Thoracic aorta (tissue), 2 donors: ENCODE measurements at places on chromosomes 12 and 14. TPM values are rescaled to one million over a fixed set of nuclear protein-coding genes. Genes with fewer than 3 reads are reported as not detected.

GRCh38 chr14:61929651-61930050 lies 167.4 kb downstream of the SNAPC1 start:
- no peak overlapping the region for H3K27ac ChIP-seq
- peaks cover 8% of the 10 kb centered on the region for H3K4me1 ChIP-seq
- no peak for DNase-seq
- no peaks in the 10 kb centered on the region for H3K27me3 ChIP-seq

DNA sequence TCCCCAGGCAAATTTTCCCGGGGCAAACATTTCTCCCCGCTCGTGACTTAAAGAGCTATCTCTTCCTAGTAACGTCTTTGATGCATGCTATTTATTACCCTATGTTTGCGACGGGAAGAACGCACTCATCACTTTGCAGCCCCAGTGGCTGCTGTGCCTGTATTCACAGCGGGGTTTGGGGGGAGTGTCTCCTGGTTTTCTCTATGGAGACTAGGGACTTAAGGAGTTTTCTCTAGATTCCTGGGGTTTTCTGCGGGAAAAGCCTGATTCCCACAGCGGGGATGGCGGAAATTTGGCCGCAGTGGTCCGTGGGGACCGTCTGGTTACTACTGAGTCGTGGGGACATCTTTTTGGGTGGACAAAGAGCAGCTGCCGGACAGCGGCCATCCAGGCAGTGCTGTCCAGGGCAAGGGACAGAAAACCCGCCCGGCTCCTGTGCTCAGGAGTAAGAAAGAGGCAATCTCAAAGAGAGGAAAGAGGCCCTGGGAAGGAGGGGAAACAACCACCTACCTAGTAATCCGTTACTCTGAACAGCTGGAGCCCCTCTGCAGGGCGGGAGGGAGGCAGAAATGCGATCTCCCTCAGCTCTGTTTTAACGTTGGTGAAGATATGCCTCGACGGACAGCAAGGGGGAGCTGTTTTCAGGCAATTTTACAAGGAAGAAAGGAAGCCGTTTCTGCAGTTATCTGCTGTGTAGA lies 771 bp upstream of the AVPR1A start:
- no peak overlapping the region for H3K27ac ChIP-seq
- H3K36me3 ChIP-seq: no peaks in the 10 kb centered on the region
- no peaks in the 10 kb centered on the region for H3K4me1 ChIP-seq

DNA sequence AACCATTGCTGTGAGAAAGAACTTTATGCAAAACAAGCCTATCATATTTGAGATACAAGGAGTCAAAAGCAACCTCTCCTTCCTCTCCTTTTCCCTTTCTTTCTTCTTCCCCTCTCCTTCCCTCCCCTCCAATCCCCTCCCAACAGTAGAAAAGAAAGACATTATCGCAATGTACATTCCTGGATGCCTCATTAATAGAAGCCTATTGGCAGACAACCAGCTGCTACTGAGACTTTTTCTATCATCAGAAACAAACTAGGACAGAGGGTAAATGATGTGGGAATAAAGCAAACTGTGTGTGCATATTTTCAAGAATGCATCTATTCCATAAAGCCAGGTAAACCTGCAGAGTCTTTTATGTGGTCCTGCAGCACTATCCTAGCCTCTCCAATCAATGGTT lies 237.2 kb downstream of the ITPR2 start:
- H3K27me3 ChIP-seq: no peaks in the 10 kb centered on the region
- no peaks in the 10 kb centered on the region for H3K4me1 ChIP-seq
- DNase-seq: no peak
- H3K4me3 ChIP-seq: no peak overlapping the region

GRCh38 chr12:8031872-8032241 lies 659 bp upstream of the FOXJ2 start:
- no peaks in the 10 kb centered on the region for H3K27me3 ChIP-seq
- DNase-seq: no peak
- no peaks in the 10 kb centered on the region for H3K36me3 ChIP-seq
- H3K4me1 ChIP-seq: peaks cover 28% of the 10 kb centered on the region

GRCh38 chr14:75720842-75721498 lies 59.9 kb downstream of the TTLL5 start:
- H3K36me3 ChIP-seq: peaks cover 3% of the 10 kb centered on the region
- DNase-seq: peak; percentile 60
- no peaks in the 10 kb centered on the region for H3K27me3 ChIP-seq
- H3K27ac ChIP-seq: peak overlapping the region; percentile 70
- peak overlapping the region; percentile 48 for H3K4me3 ChIP-seq

DNA sequence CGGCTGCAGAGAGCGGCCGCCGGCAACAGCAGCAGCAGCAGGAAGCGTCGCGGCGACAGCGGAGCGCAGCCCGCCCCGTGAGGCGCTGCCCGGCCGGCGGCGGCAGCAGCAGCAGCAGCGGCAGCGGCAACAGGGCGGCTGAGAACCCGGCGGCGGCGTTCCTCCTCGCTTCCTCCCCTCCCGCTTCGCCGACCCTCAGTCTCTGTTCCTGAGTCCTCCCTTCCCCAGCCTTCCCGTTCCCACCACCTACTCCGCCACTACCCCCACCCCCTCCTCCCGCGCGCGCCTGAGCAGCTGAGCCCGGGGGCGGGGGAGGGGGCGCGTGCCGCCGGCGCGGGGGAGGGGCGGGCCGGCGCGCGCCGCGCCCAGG lies 310 bp downstream of the BICDL1 start:
- H3K36me3 ChIP-seq: no peaks in the 10 kb centered on the region
- no peak for DNase-seq
- no peaks in the 10 kb centered on the region for H3K27me3 ChIP-seq
- H3K4me3 ChIP-seq: peak overlapping the region; percentile 67
- no peak overlapping the region for H3K27ac ChIP-seq

DNA sequence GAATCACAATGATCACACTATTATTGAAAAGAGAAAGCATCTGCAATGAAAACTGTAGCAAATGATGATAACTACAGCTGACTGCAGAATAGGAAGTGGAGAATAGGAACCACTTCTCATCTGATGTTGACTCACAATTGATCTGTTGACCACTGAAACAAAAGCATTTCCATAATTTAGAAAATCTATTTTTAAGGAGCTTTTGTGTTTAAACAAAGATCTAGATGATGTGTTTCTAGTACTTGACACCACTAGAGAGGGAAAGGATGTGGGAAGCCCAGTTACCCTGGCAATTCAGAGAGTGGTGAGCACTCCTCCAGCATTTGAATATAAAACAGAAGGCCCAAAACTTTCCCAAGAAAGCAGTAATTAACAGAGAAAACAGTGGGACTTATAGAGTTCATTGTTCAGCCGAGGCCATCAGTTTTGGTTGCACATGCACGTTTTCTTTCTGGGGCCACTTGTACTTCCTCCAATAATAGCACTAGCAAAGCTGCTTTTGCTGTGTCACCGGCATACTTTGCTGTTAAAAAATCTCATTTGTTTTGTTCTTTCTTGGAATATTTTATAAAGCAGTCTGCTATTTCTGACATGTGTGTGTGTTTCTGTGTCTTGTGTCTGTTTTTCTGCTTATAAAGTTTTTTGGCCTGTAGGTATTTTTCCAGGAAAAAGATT lies 76.1 kb upstream of the HECTD1 start:
- no peaks in the 10 kb centered on the region for H3K27me3 ChIP-seq
- peaks cover 11% of the 10 kb centered on the region for H3K4me1 ChIP-seq
- H3K4me3 ChIP-seq: peak overlapping the region; percentile 31
- no peak for DNase-seq

DNA sequence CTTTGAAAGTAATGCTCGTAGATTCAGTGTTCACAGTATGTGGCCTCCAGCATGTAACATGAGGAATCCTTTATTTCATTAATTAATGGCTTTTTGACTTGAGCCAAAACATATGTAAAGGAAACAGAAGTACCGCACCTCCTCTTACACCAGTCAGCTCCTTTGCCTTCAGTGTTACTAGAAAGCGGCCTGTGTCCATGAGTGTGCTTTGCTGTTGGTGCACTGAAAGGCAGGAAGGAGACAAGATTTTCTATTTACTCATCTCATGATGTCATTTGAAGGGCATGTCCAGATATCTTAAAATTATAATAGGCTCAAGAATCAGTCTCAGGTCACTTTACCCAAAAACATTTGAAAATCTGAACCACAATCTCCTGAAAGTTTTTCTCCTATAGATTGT lies 9.9 kb upstream of the CCT2 start:
- DNase-seq: no peak
- no peaks in the 10 kb centered on the region for H3K4me1 ChIP-seq
- peaks cover 20% of the 10 kb centered on the region for H3K36me3 ChIP-seq
- H3K27me3 ChIP-seq: no peaks in the 10 kb centered on the region
- no peak overlapping the region for H3K27ac ChIP-seq
- H3K4me3 ChIP-seq: no peak overlapping the region

Gene CARMIL3
- not detected for total RNA-seq
